ENCODE measurements at places on chromosomes 11 and 22.

DNA sequence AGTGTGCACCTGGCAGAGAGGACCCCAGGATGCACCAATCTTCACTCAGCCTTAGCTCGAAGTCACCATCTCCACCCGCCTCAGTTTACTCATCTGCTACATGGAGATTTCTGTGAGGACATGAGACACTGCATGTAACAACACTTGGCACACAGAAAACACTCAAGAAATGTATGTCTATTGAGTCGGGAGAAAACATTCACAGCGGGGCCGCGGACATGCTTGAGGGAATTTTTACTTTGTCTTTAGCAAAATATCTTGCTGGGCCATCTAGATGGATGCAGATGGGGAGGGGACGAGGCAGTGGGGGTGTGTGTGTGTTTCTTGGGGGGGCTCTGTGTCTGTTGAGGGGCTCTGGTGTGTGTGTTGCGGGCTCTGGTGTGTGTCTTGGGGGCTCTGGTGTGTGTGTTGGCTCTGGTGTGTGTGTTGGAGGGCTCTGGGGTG, 28.4 kb upstream of the RFPL3 start:
- H3K4me1 ChIP-seq = no peaks in the 10 kb centered on the region
- no peak overlapping the region for H3K4me3 ChIP-seq

DNA sequence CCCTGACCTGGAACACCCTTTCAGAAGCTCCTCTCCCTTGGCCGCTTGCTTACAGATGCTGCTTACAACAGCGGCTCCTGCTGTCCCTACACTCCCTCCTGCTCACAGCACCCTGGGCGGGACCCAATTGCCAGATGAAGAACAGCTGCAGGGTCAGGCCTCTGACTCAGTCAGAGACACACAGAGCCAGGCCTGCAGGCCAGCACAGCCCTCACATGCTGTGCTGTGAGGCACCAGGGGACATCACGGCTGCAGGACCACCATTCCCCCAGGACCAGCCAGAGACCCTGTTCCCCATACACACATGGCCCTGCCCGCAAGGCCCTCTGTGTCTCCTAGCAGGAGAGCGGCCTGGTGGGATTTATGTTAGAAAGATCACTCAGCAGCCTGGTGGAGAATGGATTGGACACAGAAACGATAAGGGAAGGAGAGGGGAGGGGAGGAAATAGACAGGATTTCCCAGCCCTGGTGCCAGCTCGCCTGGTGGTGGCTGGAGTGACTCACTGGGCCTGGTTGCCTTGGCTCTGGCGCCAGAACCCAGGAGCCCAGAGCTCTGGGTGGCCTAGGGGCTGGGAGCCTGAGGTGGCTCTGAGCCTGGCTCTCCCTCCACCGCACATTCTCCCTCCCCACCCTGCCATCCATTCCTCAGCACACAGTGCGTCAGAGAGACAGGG, 6.7 kb downstream of the CAPN5 start:
- H3K4me1 ChIP-seq = peaks cover 43% of the 10 kb centered on the region
- peak overlapping the region; percentile 96 for H3K27ac ChIP-seq
- peak; percentile 95 for DNase-seq
- no peaks in the 10 kb centered on the region for H3K36me3 ChIP-seq
- no peaks in the 10 kb centered on the region for H3K27me3 ChIP-seq

GRCh38 chr11:9103542-9104276, 12.3 kb upstream of the SCUBE2 start:
- H3K27me3 ChIP-seq = no peaks in the 10 kb centered on the region
- no peaks in the 10 kb centered on the region for H3K4me1 ChIP-seq
- no peaks in the 10 kb centered on the region for H3K36me3 ChIP-seq
- no peak overlapping the region for H3K27ac ChIP-seq

DNA sequence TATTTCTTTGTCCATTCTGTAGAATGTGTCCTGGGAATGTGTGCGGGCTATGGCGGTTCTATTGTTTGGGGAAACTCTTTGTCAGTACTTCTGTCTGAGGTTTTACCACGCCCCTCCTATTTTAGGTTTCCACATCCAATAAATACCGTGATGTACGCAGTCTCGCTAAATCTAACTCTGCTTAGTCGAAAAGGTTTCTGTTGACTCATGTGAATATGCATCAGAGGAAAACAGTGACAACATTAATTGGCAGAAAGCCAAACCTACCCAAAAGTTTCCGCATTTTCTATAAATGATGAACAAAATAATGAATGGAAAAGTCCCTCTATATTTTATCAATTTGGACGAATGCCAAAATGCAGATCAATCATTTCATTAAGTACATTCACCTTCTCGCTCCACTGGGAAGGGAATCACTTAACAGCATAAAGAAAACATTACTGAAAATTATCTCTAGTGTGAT, 143.4 kb downstream of the MAML2 start:
- H3K4me3 ChIP-seq = no peak overlapping the region
- peak overlapping the region; percentile 37 for H3K27ac ChIP-seq
- no peaks in the 10 kb centered on the region for H3K36me3 ChIP-seq
- H3K27me3 ChIP-seq = no peaks in the 10 kb centered on the region
- H3K4me1 ChIP-seq = no peaks in the 10 kb centered on the region

- no peaks in the 10 kb centered on the region for H3K4me1 ChIP-seq
- no peak for DNase-seq
- H3K27me3 ChIP-seq = no peaks in the 10 kb centered on the region
- H3K4me3 ChIP-seq = no peak overlapping the region
These were observed 13.5 kb upstream of the ZNF74 start for GRCh38 chr22:20380486-20380885.

DNA sequence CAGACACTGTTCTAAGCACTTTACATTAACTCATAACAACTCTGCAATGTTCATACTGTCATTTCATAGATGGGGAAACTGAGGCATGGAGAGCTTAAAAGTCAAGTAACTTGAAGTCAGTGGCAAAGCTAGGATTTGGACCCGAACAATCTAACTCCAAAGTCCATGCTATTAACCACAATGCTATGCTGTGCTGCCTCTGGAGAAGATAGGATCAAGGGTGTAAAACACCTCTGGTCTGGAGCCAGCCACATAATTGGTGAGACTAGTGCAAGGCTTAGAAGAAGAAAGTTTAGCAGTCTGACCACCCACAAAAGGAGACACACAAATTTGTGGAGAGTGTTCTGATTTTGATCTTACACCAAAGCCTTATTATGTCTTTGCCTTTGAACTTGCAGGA, 43.7 kb downstream of the ARFGAP2 start:
- H3K27me3 ChIP-seq = no peaks in the 10 kb centered on the region
- peaks cover 2% of the 10 kb centered on the region for H3K36me3 ChIP-seq
- no peak for DNase-seq
- H3K27ac ChIP-seq = no peak overlapping the region
- H3K4me1 ChIP-seq = no peaks in the 10 kb centered on the region
